ENCODE measurements at places on chromosomes 7 and 10.

DNA sequence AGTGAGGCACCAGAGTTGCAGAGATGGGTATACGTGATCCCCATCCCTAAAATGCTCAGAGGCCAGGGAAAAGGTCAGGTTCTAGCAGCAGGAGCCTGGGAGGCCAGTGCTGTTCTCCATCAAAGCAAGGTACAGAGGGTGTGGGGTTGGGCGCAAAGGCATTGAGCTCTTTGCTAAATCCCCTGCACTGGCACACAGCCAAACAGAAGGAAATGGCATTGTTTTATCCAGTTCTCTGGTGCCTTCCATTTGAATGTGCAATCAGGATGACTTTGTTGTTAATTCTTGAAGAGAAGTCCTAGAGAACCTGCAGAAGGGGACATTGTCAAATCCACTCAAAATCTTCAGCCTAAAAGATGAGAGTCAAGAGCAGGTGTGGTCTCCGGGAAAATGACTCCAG lies 111.3 kb upstream of the CHST15 start:
- no peak for DNase-seq

GRCh38 chr7:33286501-33286900 lies 157.1 kb downstream of the BBS9 start:
- DNase-seq, result no peak

GRCh38 chr7:93228302-93228701 lies 2.0 kb upstream of the HEPACAM2 start:
- peak; percentile 41 for DNase-seq

DNA sequence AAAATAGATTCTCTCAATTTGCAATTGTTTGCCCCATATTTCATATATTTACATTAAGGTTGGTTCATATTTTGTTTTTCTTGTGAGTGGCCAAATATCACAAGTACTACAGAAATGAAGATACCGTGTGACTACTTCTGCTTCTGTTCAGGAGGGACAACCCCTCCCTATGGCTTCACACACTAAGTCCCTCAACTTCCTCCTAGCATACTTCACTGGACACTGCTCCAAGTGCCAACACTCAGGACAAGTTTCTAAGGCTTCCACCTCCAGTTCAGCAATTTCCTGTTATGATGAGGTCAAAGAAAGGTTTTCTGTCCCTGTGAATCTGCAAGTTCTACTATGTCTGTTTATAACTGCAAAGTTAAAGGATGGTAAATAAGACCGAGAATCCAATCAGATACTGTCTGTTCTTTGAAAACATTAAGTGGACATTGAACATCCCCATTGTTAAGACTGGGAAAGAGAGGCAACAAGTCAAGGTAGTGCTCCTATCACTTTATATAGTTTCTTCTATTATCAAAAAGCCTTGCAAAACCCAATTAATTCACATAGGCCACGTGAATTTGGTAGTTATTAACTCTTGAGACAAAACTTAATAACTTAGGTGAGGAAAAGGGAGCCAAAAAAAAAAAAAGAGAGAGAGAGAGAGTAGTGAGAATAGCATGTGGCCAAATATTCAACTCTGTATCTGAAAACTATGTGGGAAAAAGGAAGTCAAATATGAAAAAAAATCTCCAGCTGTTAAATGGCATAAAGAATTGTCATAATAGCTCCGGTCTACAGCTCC lies 81.3 kb upstream of the DKK1 start:
- no peak for DNase-seq

- DNase-seq, result no peak
Observed at GRCh38 chr7:74489997-74490945, 36.6 kb downstream of the GTF2IRD1 start.

DNA sequence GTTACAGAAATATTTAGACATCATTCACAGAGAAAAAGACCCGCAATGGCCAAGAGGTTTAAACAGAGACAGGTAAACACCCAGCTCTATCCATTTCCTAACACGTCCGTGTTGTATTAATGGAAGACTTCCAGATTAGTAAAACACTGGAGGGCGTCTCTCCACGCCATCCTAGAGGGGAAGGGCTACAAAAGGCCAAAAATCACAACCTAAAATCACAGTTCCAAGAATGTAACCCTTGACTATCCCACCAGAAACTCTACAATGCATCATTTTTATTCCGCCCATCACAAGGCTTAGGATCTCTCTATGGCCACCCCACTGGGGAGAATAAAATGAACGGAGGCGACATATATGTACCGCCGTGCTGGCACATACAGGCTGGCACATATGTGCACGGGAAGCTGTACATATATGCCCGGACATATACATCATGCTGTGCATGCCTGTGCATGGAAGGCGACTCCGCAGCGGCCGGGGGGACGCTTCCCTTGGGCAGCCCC lies 734 bp downstream of the PCLO start:
- DNase-seq, result no peak

DNA sequence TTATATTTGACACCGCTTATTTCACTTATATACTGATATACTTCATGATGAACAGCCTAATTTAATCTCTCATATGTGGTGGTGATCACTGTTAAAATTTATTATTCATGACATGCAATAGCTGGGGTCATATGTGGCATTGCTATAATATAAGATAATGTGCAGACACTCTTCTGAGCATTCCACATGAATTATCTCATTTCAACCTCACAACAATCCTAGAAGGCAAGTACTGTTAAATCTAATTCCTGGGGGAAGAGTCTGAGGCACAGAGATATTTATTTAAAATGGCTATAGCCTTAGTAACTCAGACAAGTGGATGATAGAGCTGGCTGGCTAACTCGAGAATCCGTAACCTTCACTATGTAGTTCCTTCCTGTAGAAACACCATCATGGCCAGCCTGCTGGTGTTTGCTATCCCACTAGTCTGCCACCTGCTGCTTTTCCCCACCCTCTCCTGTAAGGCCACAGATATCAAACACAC lies 46.6 kb upstream of the A1CF start:
- no peak for DNase-seq

GRCh38 chr10:73209705-73210104 lies 37.4 kb downstream of the DNAJC9 start:
- DNase-seq, result no peak

DNA sequence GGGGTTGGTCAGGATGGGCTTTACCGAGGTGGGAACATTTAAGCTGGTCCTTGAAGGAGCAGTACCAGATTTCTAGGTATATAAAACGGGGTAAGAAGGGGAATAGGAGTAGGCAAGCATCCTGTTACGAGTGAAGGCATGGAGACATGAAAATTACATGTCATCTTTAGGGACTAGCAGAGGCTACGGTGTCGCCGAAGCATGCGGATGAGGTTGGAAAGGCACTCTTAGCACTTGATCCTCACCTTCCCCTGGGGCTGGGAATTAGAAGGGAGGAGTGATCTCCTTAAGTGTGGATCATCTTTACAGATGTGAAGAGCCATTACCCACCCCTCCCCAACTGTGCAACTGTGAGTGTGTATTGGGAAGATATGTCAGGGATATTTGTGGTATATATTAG lies 13.8 kb upstream of the ZRANB1 start:
- no peak for DNase-seq

DNA sequence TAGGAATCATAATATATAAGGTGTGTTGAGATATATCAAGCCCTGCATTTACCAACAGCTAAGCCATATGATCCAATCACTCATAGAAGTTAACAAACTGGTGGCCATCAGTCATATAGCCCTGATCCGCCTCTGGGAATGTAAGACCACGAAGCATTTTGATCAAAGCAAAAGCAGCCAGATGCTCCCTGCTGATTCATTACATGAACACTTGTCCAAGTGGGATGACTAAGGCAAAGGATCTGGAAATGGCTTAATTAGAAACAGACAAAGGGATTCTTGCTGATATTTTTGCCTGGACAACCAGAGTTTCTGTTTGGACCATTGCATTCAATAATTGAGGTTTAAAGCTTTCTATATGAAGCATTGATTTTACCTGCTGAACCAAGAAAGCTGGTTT lies 535.5 kb downstream of the GPAM start:
- peak; percentile 89 for DNase-seq

DNA sequence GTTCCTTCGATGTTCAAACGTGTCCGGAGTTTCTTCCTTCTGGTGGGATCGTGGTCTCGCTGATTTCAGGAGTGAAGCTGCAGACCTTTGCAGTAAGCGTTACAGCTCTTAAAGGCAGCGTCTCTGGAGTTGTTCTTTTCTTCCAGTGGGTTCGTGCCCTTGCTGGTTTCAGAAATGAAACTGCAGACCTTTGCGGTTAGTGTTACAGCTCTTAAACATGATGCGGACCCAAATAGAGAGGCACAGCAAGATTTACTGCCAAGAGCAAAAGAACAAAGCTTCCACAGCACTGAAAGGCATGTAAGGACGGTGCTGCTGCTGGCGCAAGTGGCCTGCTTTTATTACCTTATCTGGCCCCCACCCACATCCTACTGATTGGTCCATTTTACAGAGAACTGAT lies 931.4 kb downstream of the IPMK start:
- DNase-seq, result no peak

GRCh38 chr7:31111109-31111451 lies 59.0 kb downstream of the ADCYAP1R1 start:
- DNase-seq, result no peak

- no peak for DNase-seq
Observed at GRCh38 chr10:31730776-31731175, 197.9 kb downstream of the ARHGAP12 start.

GRCh38 chr10:51786684-51787035 lies 87.3 kb upstream of the CSTF2T start:
- DNase-seq, result no peak

GRCh38 chr7:154627646-154628290 lies 375.2 kb downstream of the PAXIP1 start:
- DNase-seq, result no peak

GRCh38 chr7:85065888-85066485 lies 120.9 kb downstream of the SEMA3D start:
- no peak for DNase-seq

DNA sequence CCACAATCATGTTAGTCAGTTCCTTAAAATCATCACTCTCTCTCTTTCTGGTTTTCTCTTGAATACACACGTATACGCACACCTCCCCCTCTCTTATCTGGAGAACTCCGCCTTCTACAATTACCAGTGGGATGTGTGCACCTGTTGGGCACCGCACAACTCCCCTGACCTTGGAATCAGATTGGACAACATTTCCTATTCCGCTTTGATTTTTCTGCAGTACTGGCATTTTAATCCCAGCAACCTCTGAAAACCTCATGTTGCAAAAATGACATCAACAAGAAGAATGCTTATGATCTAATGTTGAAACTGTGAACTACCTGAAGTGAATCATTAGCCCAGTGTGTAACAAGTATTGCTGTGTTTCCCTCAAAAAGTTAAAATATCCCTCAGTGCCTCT lies 109.6 kb downstream of the KIAA1217 start:
- no peak for DNase-seq

Measured in fibroblast of gingiva (primary cell).